ENCODE measurements at places on chromosomes 1 and 21.

DNA sequence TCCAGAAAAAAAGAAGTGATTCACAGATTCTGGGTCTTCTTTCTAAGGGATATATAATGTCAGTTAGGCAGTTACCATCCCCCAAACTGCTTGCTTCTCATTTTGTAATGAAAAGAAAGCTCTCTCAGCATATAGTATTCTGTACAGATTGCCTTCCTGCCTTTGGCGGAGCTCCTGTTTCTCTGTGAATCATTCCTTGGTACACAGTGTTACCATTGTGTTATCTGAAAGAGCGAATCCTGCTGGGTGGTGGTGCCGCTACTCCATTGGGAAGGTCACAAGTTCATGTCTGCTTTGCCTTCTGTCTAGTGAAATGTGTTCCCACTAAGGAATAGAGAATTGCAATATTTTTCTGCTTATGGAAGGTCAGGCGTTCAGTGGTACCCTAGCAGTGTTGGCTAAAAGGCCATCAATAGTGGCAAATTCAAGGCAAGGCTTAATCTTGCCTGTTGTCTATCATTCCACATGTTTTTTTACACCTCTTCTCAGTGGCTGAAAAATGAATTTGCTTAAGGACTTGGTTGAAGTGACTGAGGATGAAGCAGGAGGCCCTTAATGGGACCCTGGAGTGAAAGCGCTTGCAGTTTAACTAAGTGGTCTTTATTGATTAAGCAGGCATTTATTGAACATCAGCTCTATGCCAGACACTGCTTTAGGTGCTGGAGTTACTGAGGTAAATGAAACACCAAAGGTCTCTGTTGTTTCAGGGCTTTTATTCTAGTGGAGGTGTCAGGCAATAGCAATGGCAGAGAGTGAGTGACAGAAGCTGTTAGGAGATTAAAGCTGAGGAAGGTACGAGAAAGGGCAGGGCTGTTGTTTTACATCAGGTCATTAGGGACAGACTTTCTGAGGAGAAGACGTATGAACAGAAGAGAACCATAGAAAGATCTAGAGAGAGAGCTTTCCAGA, 186.7 kb downstream of the PDE4B start:
- no peak for DNase-seq

DNA sequence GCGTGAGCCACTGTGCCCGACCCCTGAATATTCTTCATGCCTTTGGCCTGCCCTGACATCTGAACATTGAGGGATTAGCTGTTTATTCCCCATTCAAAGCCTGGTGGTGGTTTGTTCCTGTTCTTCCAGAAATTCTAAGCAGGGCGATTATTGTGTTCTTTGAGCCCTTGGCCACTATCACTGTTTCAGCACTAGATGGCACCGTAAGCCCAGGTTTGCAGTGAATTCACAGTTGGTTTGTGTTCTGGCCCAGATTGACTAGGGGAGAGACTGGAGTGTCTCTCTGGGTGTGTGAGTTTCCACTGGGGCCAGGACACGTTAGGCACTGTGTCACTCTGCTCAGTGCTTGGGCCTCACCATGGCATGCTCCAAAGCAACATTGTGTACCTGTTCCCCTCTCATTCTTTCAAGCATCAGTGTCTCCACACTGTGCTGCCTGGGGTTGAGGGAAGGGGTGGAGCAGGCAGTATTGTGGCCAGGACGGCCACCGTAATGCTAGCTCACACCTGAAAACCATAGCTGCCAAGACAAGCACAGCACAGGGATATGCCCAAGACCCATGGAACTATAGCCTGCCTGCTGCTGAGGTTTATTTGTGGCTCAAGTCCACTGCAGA, 52.7 kb downstream of the PKN2 start:
- peak; percentile 12 for DNase-seq

- DNase-seq = no peak
Observed at GRCh38 chr1:172658871-172659453, at the start of gene FASLG. Gene FASLG, plus strand, starts transcription at chr1:172659103. Its CDS starts 99 bp downstream, at chr1:172659202.

GRCh38 chr1:53640701-53641075, 98.3 kb downstream of the GLIS1 start:
- DNase-seq = no peak

DNA sequence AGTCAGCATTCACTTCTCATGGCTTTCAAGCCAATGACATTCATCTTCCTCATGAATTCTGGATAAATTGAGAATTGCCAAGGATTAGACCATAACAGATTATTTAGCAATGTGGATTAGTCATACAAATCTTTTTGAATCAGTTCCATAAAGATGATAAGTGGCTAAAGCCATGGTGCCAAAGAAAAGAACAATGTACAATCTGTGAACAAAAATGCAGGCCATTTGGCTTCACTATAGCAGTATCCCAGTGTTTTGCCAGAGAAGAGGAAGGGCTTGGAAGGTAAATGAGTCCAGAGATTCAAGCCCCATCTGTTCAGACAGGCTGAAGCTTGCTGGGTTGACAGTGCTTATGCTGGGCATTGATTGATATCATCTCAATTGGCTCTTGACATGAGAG, 376.4 kb upstream of the LRRC7 start:
- DNase-seq = no peak

GRCh38 chr1:51242546-51242945, 6.5 kb downstream of the RNF11 start:
- DNase-seq = no peak

DNA sequence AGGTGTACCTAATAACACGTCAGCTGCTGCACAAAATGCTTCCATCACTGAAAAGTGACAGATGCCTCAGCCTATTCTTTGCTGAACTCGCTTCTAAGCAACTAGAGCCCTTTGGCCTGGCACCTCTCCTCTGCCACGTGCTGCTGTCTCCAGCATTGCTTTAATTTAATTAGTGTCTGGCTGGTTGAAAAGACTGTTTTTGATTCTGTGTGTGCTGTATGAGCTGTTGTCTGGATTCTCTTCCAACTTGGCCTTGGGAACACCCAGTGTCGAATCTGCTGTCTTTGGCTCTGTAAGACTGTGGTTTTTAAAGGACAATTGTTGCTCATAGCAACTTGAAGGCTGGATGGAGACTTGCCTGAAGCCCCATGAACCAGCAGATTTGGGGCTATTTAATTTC, 109.5 kb downstream of the PSMG1 start:
- no peak for DNase-seq

GRCh38 chr1:233114159-233114558, 163.7 kb downstream of the NTPCR start:
- DNase-seq = no peak

DNA sequence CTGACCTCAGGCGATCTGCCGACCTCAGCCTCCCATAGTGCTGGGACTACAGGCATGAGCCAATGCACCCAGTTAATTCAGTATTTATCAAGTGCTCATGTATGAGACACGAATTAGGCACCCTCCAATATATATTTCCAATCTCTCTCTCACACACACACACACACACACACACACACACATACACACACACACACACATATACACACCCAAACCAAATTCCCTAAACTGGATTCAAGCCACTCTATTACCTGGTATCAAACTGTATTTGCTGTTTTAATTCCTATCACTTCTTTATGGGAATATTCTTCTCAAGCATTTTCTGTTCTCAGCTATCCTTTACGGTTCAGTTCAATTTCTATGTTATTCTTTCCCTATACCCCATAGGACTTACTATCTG, 8.5 kb downstream of the ZNF644 start:
- no peak for DNase-seq

Data from stimulated activated CD4-positive, alpha-beta T cell treated with anti-CD3 and anti-CD28 coated beads, Interleukin-1b, Interleukin-23, amount 100 ng/mL, for 24 hours (primary cell).